Subcutaneous preadipocyte (primary cell): ENCODE measurements at places on chromosomes 6 and 20. TPM values are rescaled to one million over a fixed set of nuclear protein-coding genes. Genes with fewer than 3 reads are reported as not detected.

BFSP1 gene
- total RNA-seq: 0.73 and 0.98 TPM in 2 replicates

EPPIN gene
- not detected in 2 replicates for total RNA-seq

PSORS1C2 gene
- not detected in 2 replicates for total RNA-seq

WFDC11 gene
- not detected in 2 replicates for total RNA-seq

HFE gene
- 8.8 and 11.1 TPM in 2 replicates for total RNA-seq

SLC32A1 gene
- not detected in 2 replicates for total RNA-seq

RAB23 gene
- total RNA-seq: 30.5 and 45.5 TPM in 2 replicates
